ENCODE measurements at places on chromosomes 3 and 15.

DNA sequence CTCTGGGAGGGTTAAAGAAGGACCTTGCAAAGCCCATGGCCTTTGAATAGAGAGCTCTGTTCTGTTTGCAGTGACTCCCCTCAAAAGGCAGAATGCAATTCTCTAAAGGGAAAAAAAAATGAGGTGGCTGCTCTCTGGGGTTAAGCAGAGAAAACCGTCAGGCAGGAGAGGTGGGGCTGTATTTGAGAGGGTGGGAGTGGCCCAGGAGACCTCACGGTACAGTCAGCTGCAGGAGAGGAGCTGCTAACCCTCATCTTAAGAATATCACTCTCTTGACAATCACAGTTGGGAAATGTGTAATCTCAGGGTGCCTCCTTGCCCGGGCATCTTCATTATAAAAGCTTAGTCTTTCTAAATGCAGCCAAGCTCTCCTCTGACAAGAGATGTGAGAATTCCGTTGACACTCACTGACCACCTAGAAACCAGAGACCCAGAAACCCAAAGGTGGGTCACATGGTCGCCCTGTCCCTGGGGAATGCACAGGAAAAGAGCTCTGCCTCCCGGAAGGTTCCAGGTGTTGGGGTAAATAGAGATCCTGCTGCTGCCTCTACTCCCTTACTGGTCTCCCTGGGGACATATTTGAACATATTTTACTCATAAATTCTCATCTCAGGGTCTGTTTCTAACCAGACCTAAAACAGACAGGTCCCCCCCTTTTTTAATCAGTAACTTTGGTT lies 159.1 kb upstream of the CTDSPL start:
- no peak for DNase-seq

DNA sequence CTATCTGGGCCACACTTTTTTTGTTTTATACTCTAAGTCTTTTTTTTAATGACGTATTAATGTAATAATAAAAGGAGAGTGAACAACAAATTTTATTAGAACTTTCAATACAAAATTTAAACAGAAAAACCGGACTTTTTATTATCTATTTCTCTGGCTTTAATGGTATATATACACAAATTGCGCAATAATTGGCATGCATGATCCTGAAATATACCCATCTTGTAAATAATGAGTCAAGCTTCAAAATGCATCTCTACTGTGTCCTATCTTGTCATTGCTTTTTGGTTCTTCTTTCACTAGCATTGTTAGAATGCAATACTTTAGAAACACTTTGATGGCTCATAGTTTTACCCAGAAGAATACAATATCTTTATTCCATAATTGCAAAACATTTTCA lies 963.6 kb downstream of the CADM2 start:
- no peak for DNase-seq

DNA sequence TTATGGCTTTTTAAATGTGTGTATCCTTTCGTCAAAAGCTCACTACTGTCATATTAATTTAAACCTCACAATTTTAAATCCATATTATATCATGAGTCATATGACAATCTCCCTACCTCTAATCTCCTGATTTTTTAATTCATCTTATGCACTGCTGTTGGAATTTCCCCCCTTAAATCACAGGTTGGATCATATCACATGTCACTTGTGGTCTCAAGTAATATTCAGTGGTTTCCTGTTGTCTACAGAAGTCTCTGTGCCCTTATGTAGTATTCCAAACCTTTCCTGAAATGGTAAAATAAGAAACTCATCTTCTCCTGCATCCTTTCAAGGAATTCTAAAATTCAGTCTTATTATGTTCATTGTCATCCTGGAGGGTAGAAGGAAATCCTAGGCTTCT lies 116.0 kb upstream of the CBLB start:
- no peak for DNase-seq

- DNase-seq = no peak
Measured at GRCh38 chr3:5194801-5195509, 7.4 kb downstream of the EDEM1 start.

- DNase-seq = no peak
Measured at GRCh38 chr3:183862610-183863009, 22.1 kb downstream of the PARL start.
